CD4-positive, alpha-beta T cell treated with Interleukin-1 beta for 1 hour (primary cell): ENCODE measurements at places on chromosomes 12 and 14.

- DNase-seq, result no peak
These were observed 39.5 kb upstream of the NT5DC3 start for GRCh38 chr12:103880299-103881142.

DNA sequence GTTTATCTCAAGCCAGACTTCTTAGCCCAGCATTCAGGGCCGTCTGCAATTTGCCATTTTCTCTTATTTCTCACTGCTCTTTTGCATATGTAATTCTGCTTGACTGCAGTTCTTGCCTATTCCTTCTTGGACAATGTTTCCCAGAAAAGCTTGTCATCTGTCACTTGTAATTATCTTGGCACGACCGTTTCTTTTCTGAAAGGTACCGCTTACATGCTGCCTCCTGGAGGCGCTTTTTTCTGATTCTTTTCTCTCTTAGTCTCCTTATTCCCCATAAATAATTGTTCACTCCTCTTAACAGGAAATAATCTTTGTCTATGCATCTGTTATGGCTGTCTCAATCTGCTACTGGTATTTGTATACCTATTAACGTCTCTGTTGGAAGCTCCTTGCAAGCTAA lies 1.2 kb upstream of the ALDH1L2 start:
- DNase-seq, result no peak

DNA sequence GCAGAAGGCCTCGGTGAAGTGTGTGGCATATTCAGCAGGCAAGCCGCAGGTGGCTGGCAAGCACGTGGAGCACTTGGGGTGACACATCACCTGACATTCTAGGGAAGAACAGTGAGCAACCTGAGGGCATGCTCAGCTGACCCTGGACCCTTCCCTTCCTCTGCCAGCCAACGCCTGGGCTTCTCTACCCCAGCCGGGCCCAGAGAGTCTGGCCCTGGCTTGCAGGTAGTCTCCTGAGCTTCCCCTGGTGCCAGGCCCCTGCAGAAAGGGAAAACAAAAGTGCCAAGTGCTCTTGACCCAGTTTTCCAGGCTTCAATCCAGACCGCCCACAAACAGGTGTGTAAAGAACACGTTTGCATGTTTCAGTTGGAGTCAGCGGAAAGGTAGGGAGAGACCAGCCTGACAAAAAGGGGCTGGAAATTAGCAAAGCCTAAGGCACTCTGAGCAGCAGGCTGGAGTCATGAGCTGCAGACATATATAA lies 45.7 kb downstream of the PRKAB1 start:
- DNase-seq, result no peak

GRCh38 chr14:69539631-69540410 lies 34.9 kb downstream of the CCDC177 start:
- DNase-seq, result no peak

- no peak for DNase-seq
These were observed 15.5 kb downstream of the TUNAR start for GRCh38 chr14:95892142-95892541.

DNA sequence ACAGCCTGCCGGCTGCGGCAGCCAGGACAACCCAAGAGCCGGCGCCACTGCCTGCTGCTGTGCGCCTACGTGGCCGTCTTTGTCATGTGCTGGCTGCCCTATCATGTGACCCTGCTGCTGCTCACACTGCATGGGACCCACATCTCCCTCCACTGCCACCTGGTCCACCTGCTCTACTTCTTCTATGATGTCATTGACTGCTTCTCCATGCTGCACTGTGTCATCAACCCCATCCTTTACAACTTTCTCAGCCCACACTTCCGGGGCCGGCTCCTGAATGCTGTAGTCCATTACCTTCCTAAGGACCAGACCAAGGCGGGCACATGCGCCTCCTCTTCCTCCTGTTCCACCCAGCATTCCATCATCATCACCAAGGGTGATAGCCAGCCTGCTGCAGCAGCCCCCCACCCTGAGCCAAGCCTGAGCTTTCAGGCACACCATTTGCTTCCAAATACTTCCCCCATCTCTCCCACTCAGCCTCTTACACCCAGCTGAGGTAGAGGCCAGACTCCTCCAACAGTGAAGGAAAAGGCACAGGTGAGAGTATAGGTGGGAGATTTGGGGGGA lies 10.3 kb downstream of the ZBTB39 start:
- no peak for DNase-seq

DNA sequence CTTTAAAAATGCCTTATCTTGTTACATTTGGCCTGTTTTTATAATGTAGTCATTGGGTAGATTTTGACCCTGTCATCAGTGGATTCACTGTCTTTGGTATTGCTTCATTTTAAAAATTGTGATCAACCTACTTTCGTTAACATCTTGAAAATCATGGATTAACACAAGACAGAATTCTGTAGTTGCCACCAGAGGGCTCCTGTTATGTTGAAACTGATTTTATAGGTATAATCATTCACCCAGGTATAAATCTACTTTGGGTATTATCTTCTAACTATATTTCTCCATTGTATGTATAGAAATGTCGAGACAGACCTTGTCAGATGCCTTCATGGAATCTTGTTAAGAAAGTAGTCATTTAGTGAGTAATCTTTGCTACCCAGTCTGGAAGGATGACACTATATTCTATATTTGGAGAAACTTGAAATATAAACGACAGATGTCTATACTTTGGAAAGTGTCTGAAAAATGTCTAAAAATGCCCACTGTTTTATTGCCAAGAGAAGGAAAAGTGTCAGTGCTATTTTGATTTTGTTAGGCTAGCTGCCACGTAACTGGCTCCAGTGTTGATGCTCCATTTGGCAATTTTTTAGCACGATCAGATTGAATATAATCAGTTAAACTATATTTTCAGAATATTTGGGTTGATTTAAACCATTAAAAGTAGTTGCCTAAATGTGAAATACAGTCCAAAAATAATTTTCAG lies 129.4 kb downstream of the PELI2 start:
- no peak for DNase-seq

DNA sequence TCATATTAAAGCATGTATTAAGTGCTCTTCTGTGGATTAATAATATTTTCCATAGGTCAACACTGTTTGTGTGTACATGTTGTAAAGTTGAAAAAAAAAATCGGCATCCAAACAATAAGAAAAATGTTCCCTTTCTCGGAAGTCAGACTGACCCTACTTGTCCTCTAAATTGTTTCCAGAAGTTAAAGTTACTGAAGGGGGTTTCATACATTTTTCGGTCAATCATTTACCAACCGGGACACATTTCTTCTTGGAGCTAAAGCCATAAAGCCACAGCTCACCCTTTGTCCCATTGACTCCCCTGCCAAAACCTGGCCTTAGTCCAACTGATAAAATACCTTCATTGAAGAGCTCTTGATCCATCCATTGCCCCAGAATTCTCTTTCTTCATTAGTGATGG lies 230.0 kb downstream of the ANO2 start:
- no peak for DNase-seq

DNA sequence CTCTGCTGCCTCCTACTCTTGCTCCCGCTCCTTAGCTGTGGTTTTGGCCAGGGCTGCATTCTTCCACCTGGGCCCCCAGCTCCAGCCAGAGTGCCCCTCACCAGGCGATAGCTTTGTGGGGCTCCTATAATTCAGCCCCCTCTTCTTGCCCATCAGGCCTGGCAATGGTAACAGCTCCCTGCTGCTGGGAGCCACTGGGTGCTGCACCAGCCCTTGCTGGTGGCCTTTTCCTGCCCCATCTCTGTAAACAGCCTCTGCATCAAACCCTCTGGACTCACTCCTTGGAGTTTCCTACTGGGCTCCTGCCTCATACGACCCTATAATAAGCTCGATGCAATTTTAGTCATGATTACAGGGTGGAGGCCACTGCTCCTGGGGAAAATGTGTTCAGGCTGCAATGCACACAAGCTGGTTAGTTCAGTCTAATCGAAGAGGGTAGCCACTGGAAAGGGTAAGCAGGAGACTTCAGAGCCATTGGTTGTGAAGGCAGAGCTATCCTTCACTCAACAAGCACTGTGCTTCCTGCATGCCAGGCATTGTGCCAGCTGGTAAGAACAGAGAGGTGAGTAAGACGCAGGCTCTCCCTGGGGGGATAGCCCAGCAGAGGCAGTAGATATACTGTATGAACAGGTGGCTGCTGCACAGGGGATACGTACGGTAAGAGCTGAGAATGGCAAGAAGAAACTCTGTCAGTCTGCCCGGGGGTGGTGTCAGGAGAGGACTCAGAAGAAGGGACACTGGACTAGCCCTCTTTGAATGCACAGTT lies 24.7 kb downstream of the CLMN start:
- no peak for DNase-seq

DNA sequence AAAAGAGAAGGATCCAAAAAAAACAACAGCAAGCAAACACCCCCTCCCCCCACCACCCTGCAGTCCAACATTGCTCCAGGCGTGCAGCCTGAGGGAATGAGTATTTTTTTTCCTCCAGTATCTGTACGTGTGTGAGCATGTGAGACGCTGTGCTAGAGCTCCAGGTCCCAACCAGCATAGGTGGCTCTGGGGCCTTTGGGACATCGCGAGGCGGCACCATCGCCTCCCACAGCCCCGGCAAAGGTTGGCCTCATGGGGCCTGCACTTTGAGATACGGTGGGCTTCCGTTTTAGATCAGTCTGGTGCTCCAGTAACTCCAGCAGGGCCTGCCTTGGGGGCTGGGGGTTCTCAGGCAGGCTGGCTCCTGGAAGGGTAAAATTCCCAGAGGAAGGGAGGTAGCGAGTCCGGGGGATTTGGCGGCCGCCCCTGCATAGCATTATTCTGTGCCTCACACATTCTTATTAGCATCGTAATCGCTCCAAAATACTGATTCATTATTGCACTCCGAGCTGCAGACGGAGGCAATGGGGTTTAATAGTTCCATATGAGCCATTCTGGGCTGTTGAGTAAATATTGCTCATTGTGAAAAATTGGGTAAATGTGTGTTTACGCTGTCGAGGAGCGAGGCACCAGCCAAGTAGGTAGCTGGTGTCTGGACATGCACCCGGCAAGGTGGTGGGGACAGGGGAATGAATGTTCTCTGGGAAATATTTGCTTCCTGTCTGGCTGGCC lies 143.1 kb upstream of the MYL2 start:
- no peak for DNase-seq
